ENCODE measurements at places on chromosomes 12 and 14.

DNA sequence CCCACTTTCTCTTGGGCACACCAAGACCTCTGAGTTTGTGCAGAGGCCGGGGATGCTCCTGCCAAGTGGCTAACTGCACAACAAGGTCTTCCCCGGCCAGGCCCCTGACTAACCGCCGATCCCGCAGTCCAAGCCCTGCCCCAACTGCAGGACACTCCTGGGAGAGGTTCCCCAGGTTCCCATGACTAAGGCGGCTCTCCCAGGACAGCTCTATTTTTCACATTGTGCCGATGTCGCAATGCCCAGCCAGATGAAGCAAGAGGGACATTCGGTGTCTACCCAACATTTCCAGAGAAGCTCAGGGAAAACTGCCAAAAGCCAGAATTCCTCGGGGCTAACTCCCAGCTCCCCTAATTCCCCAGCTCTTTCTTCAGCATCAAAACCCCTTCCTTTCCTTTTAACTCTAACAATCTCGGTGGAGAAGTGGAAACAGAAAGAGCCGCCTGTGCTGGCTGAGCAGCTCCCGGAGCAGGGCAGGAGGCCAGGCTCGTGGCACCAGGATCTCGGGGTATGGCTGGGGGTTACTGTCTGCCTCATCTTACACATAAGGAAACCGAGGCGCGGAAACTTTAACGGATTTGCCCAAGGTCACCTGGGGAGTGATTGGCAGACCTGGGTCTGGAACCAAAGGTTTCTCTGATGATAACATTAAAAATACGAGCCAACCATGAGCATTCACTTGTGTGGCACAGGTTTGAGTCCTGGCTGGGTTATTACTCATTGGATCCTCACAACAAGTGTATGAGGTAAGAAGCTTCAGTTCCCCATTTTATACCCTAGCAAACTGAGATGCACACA is 318.2 kb downstream of the BCL11B start:
- no peak for DNase-seq

GRCh38 chr12:117526757-117527478 is 165.5 kb upstream of the NOS1 start:
- no peak for DNase-seq

GRCh38 chr12:131311764-131312163 is 358.1 kb downstream of the ADGRD1 start:
- DNase-seq = no peak

DNA sequence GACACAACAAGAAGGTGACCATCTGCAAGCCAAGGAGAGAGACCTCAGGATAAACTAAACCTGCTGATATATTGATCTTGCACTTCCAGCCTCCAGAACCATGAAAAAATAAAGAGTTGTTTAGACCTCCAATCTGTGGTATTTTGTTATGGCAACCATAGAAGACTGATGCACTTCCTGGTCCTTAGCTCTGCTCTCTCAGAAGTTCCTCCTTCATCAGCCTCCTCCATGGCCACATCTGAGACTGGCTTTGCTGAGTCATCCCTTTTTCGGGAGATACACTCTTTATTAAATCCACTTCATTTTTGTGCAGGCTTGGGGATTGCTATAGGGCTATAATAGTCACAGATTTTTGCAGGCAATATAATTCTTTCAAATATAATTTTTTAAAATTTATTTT is 89.6 kb upstream of the ATF7IP start:
- DNase-seq = no peak

- DNase-seq = no peak
These were observed 15.4 kb upstream of the ASIC1 start for GRCh38 chr12:50041962-50042361.

GRCh38 chr14:96874127-96874526 is 76.9 kb downstream of the VRK1 start:
- no peak for DNase-seq

GRCh38 chr12:132071040-132071810 is 72.9 kb downstream of the DDX51 start:
- no peak for DNase-seq
